ENCODE measurements at places on chromosomes 2 and 18.

GRCh38 chr2:131145040-131145439 is 39.9 kb downstream of the PLEKHB2 start:
- no peak for DNase-seq

DNA sequence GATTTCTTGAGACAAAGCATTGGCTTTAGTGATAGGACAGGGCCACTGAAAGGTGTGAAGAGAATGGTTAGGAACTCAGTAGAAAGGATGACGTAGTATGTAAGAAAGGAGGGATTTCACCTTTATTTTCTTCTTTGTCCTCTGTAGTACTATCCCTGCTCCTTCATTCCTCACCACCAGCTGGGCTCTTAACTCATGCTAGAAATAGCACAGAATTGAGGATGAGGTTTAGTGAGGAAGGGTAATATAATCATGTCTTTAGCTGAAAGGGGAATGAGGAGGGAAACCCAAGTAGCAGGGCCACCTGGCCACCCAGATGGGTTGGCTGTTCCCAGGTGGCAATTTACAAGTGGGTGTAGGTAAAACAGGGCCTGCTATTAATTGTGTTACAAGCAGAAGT is 15.2 kb downstream of the ACVR2A start:
- DNase-seq, result no peak

DNA sequence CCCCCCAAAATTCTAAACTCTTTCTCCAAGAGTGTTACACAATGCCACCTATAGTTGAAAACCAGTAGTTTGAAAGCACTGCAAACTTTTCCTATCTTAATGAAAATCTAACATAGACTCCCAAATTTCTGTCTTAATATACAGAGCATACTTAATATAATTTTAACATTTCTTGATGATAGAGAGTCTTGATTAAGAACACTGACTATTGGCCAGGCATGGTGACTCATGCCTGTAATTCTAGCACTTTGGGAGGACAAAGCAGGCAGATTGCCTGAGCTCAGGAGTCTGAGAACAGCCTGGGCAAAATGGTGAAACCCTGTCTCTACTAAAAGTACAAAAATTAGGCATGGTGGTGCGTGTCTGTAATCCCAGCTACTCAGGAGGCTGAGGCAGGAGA is 34.2 kb downstream of the ASXL2 start:
- no peak for DNase-seq

DNA sequence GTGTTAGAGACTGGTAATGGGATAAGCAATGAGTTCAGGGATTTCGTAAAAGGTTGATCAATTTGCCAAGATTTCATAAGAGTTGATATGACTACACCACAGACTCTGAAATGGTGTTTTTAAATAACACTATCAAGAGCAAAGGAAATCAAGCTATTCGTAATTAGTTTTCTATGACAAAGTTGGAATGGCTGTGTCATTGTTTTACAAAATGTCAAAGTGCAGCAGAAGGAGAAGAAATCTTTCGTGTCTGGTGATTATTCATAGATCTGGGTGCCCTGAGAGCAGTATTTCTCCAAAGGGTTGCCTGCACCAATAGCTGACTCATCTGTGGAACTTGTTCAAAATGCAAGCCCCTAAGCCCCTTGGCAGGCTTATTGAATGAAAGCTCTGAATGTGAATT is 70.1 kb downstream of the NABP1 start:
- no peak for DNase-seq

DNA sequence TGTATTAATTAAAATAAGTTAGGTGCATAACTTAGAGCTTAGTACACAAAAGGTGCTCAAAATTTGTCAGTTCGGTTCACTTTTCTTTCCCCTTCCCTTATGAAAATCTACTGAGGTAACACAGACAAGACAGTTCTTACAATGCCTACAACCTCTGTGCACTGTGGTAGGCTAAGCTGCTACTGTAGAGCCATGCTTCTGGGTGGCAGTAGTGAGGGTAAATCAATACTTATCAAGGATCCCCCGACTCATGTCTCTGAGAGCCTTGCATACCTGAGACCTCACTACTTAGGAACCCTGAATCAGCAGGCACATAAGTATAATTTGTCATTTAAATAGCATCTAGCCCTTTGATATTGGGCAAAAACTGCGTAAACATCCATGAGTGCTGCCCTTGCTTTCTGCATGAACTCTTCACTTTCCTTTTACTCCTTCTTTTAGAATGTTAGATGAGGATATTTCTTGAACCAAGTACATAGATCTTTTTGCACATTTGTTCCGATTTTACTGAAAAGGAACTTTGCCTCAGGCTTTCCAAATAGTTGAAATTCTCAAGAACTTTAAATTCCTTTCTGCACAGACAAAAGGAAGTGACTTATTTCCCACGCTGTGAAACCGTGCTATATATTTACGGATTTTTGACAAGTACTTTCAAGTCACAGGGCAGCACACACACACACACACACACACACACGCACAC is 234.4 kb downstream of the TRIB2 start:
- no peak for DNase-seq

GRCh38 chr2:18411626-18412025 is 148.8 kb downstream of the RDH14 start:
- no peak for DNase-seq

DNA sequence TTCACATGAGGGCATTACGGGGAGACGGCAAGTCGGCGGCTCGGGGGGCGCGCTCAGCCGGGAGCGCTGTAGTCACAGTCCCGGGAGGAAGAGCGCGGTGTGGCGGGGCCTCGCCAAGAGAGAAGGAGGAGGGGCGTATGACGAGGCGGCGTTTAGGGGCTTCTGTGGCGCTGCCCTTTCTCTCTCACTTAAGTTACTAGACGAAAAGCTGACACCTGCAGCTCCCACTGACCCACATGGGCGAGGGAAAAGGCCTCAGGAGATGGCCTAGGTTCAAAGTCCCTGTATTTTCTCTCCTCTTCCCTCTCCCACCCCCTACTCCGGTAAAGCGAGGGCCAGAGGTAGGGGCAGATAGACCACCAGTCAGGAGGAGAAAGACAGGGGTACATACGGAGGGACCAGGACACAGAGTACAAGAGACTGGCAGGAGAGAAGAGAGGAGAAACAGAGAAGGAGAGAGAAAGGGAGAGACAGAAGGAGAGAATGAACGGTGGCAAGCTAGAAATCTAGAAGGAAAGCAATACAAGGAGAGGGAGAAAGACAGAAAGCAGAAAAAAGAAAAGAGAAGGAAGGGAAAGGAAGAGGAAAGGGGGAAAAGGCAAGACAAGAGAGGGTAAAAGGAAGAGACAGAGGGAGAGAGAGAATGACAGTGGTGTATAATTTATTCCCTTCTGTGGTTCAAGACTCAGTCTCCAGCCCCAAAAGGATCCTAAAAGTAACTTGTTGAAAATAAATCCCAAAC is 3.8 kb downstream of the SIX2 start:
- no peak for DNase-seq

GRCh38 chr2:220931491-220931890 is 640.6 kb downstream of the EPHA4 start:
- DNase-seq, result no peak

- DNase-seq, result no peak
Measured at GRCh38 chr18:34039201-34039600, 185.5 kb downstream of the NOL4 start.

DNA sequence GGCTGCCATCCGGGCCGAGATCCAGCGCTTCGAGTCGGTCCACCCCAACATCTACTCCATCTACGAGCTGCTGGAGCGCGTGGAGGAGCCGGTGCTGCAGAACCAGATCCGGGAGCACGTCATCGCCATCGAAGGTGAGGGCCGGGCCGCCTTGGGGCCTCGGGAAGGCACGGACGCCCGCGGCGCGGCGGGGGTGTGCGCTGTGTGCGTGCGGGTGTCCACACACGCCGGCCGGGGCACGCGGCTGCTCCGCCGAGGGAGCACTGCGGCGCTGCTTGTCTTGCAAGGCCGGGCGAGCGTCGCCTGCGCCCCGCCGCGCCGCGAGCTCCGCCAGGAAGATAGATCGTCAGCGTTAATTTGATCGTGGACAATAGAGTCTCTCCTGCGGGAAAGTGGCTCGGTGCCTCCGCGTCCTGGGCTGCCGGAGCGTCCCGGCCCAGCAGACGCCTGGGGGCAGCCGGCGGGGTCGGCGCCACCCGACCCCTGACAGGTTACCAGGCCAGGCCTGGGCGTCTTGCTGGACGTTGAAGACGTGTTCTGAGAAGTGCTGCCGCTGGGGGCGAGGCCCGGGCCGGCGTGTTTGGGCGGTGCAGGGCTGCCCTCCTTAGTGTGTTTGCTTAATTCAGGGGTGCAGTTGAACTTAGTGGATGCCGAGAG is 1.0 kb downstream of the AGAP1 start:
- DNase-seq, result no peak

DNA sequence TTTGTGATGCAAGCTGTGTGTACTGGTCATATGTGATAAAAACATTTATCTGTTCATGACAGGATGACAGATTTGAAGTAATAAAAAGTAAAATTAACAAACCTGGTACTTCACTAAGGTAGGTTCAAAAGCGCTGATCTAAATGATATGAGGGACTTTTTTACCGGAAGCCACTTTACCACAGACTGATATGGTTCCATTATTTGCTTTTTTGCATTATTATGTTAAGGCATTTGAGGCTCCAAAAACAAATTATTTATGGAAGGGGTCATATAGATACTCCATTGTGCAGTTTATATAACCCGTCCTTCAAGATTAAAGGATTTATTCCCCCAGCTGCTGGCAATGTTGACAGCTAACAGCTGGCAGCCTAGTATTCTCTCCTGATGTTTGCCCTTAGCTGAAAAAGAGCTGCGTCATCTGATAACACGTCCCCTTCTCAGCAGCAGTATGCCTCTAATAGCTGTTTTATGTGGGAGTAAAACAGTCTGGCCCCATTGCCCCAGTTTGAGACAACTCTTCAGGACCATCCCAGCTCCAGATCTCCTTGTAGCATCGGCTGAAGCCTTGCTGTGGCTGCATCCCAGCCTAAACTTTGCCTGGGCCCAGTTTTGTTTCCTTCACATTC is 84.8 kb upstream of the XIRP2 start:
- DNase-seq, result no peak

GRCh38 chr2:112790305-112790704 is 6.0 kb upstream of the IL1A start:
- DNase-seq, result no peak

DNA sequence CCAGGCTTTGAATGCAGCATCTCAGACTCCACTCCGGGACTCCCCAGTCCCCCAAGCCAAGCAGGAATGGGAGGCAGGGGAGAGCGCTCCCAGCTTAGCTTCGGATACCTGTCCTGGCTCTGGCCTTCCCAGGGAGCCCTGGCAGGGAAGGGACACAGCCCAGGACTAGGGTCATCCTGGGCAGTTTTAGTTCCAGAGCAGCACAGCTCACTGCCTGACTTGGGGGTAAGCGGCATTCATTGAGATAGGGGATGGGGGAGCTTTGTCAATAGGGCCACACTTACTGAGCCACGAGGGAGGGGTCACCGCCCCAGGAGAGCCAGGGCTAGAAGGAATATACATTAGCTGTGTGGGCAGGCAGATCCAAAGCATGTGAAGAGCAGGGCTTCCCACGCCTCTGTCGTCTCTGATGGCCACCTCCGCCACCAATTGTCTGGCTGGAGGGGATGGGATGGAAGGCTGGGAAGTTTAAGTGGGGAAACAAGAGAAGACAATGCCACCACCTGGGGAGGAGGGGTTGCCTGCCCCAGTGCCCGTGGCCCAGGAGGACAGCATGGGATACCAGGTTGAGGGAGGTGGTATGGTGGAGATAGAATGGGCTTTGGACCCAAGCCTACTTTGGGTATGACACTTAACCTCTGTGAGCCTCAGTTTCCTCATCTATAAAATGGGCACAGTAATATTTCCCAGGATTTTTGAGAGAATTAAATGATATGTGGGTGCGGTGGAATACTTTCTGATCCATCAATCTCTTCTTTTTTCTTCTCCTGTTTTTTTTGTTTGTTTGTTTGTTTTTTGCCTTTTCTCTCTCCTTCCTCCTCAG is 40.2 kb downstream of the SCTR start:
- DNase-seq, result no peak

DNA sequence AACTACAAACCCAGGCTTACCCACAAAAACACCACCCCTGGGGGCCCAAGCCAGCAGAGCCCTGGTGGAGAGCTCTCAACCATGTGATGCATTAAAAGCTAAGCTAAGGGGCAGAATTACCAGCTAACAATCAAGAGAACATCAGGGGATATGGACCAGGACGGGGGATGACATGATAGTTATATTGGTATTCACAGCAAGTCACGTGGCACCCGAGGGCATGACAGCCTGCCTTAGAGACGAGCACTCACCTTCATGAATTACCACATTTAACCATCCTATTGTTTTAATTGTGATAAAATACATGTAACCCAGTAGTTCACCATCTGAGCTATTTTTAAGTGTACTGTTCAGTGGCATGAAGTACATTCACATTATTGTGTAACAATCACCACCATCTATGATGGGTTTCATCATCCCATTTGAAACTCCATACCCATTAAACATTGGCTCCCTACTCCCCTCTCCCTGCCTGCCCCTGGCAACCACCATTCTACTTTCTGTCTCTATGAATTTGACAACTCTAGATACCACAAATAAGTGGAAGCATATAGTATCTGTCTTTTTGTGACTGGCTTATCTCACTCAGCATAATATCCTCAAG is 245.6 kb downstream of the ANAPC1 start:
- no peak for DNase-seq

- DNase-seq, result no peak
Measured at GRCh38 chr2:28447943-28448792, 47.7 kb upstream of the PLB1 start.

GRCh38 chr2:10487081-10487740 is 39.1 kb upstream of the ODC1 start:
- no peak for DNase-seq

DNA sequence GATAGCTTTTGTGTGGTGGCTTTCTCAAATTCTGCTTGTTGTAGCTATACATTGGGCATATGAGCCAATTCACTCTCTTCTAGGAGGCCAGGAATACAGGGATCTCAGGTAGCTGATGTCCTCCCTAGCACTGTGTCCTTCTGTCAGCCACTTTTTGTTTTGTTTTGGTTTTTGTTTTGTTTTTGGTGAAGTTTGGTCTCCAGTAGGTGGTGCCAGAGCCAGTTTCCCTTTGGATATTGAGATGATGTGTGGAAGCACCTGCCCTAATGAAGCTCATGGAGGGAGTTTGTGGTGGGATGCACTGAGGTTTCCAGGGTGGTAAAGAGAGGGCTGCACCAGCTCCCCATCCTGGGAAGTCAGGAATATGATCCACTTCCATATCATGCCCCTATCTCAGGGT is 100.5 kb upstream of the VWC2L start:
- DNase-seq, result no peak

- DNase-seq, result no peak
Measured at GRCh38 chr2:54871457-54872107, 148.1 kb downstream of the EML6 start.

DNA sequence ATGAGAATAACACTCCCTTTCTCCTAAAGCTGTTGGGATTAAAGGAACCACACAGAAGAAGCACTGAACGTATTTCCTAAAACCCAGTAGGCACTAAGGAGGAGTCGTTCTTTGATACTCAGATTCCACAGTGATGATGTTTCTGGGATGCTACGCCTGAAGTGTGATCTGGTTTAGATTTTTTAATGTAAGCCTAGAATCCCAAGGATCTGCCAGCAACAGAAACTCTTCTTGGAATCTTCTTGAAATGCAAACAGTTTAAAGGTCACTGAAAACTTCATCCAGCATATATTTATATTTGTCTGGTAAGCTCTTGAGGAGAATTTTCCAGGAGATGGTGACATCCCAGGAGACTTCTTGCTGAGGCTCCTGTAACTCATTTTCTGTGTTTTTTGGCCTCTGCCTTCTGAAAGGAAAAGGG is 247.6 kb upstream of the TRIB2 start:
- DNase-seq, result no peak

Measured in stimulated activated CD8-positive, alpha-beta memory T cell treated with anti-CD3 and anti-CD28 coated beads, Interleukin-4, amount 100 ng/mL, for 24 hours (primary cell).